ENCODE measurements at places on chromosomes 6 and 20.

DNA sequence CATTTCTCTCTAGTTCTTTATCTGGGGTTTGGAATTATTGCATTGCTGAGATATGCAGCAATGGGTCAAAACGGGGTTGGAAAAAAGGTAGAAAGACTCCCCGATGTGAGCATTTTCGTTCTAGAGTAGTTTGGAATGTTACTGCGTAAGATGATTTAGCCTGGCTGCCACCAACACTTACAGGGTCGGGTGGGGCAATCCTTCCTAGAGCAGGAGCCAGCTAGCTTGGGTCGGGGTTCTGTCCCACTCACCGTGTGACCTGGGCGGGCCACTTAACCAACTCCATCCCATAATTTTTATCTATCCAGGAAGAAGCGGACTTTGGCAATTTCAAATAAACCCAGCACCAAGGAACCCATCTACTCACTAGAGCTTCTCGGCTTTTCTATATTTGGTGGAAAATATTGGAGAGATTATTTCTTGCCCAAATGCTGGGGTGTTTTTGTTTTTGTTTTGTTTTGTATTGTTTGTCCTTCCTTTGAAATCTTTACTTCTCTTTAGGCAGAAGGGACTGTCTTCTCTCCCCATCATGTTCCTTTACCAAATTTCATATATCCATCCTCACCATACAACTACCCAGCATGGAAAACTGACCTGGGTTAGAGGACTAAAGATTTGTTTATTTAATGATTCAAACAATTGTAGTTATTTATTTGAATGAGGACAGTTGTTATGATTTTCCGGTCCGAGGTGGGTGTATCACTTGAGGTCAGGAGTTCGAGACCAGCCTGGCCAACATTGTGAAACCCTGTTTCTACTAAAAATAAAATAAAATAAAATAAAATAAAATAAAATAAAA is 72.4 kb downstream of the GPX5 start:
- no peak for DNase-seq

DNA sequence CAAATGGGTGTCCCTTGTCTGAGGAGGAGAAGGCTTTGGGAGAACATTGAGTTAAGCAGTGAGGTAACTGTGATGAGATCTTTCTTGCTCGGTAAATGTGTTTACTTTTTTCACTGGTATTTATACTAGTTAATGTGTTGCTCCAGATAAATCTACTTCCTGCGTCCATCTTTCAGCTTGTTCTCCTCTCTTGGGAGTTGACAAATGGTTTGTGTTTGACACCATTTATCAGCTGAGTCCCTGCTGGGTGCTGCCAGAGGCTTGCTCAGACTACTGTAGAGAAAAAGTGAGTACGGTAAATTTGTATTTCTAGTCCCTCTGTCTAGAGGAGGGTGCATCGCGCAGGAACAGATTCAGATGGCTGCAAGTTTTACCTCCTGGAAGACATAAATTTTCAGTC is 8.3 kb upstream of the PRDM1 start:
- DNase-seq, result no peak

DNA sequence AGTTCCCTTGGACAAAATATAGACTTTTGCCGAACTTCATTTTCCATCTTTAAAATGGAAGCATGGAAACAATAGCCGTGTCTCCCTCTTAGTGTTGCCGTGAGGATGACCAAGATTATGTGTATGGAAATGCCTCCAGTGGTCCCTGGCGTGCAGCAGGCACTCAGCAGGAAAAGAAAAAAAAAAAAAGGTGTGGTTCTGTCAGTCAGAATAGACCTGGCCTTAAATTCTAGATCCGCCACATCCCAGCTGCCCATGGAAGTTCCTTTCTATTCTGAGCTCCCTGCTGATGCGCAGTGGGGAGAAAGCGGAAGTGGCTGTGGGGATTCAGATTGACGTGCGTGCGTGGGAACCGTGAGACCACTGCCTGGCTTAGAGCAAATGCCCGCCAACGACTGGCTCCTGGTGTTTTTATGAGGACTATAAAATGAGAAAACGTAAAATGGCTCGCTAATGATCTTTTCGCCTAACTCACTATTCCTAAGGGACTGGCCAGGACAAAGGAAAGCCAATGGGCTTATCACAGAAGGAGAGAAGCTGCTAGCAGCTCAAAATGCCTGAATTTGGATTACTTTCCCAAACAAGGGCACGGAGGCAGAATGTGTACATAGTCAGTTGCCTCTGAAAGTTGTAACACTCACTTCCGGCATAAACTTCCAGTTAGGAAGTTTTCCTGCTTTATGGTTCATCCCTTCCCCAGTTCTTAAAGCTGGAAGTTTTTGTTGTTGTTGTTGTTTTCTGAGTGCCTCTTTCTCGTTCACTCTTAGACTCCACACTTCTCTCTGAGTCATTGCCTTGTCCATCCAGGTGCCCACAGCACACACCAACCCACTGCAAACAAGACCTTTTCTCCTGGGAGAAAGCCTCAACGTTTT is 11.4 kb upstream of the PDE10A start:
- no peak for DNase-seq

DNA sequence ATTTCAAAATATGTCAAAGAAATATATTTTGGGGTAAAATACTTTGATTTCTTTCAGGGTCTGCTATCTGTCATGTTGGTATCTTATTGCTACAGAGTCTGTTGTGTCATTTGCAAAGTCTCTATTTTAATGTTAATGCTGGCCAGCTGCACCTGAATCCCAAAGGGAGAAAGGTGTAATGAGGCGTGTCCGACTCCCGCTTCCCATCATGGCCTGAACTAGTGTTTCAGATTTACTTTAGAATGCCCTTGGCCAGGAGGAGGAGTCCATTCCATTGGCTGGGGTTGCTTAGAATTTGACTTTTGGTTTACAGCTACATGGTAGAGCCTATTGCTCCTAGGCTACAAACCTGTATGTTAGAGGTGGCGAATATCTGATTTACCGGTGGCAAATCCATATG is 69.3 kb downstream of the FAM50B start:
- no peak for DNase-seq

DNA sequence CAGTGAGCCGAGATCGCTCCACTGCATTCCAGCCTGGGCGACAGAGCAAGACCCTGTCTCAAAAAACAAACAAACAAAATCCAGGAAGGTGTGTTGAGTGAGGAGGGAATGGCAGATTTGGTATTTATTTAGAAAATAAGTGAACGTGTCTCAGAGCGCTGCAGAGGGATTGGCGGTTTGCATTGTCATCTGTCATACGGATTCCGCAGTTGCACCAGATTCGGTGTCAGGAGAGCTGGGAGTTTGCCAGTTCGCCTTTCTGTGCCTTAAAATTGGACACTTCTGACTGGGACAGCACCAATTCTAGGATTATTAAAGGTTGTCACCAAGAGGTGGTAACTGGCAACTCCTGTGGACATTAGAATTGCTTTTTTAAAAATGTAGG is 912 bp downstream of the SNRNP48 start:
- DNase-seq, result no peak

DNA sequence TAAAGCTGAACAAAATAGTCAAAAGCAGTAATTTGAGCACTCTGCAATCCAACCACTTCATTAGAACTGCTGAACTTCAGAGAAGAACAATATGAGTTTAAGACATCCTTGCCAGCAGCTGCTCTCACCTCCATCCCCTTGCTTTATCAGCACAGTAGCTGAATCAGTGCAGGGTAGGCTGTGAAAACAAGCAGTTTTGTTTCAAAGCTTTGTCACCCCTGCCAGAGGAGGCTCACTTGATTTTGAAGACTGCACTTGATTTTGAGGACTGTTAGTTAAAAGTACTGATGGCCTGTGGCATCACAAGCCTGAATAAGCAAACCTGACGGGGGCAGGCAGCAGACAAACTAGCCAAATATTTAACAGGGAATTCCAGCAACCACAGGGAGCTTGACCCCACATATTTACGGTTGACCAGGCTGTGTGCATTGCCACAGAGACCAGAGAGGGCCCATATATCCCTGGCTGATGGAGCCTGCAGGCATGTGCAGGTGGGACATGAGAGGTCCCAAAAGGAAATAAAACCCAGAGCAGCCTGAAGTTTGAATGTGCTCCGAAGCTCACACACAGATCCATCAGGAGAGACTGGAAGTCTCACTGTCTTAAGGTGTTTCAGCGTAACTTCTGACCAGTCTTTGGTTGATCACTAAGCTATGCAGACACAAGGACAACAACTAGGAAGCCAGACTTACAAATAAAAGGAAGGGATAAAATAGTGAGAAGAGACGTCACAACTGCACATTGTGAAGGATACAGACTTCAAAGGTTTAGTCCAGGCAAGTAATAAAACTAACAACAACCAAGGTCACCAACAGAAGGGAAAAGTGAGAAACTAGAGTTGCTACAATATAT is 97.4 kb downstream of the PDSS2 start:
- DNase-seq, result no peak
